Putamen (tissue), 1 donor: ENCODE measurements at places on chromosomes 4 and X.

GRCh38 chr4:174023641-174024040 is 259.8 kb downstream of the FBXO8 start:
- no peak for DNase-seq

DNA sequence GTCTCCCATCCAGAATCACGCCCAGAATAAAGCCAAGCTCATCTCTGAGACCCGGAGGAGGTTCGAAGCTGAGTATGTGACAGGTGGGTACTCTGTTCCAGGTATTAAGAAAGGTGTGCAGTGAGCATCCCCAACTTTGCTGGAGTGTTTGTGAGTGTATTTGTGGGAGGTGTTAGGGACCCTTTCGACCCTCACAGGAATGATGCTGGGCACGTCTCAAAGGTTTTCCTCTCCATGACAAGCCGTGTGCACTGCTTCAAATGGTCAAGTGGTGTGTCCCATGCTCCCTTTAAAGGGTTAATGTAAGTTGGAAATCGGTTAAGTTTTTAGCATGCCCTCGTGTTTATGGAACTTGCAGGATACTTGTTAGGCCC is 442 bp downstream of the MOSPD2 start:
- DNase-seq = no peak

DNA sequence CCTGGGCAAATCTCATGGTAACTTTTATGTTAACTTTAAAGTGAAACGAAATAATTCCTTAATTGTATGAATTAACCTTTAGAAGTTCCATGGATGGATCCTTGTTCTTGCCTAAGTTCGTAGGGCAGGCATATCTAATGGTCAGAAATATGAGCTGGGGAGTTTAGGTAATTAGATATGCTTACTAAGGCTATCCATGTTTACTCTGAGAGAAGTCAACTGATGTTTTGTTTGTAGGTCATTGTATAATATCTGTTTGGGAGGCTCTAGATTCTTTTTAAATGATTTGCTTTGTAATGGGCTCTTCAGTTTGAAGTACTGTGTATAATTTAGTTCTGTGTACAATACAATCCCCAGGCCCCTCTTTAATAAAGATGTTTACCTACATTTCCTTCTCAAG is 117.0 kb downstream of the DCK start:
- no peak for DNase-seq

DNA sequence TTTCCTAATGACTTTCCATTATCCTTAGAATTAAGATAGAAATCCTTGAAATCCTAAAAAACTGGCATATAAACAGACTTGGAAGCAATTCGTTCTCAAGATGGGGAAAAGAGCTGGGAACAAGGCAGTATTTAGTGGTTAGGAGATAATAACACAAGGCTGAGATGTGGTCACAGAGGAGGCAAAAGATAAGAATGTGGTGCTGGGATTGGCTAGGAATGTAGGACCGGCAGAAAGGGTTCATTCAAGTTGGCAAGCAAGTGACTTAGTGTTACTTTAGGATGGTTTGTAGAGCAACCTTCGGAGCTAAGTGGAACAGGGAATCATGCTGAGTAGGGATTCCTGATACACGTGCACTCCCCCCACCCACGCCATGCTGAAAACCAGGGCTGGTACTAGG is 121.9 kb upstream of the RPS6KA3 start:
- DNase-seq = no peak

GRCh38 chr4:46505131-46505530 is 115.2 kb upstream of the GABRA2 start:
- DNase-seq = no peak

- no peak for DNase-seq
Observed at GRCh38 chr4:174435974-174436373, 86.3 kb downstream of the HPGD start.

DNA sequence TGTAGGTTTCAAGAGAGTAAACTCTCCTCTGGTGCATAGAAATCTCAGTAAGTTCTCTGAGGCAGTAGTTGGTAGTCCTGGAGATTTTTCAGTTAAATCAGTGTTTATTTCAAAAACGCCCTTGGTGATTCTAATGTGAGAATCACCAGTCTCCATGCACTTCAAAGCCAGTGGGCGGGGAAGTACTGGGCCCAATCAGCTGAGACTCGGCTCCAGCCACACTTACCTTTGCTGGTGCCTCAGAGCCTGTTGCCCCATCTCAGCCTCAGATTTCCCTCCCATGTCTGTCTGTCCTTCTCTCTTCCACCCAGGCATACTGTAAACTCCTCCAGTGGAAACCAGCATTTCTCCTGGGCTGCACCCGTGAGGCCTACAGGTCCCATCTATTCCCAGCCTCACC is 7.4 kb upstream of the MGST2 start:
- no peak for DNase-seq

- no peak for DNase-seq
Observed at GRCh38 chr4:105634402-105635080, 73.9 kb downstream of the INTS12 start.

DNA sequence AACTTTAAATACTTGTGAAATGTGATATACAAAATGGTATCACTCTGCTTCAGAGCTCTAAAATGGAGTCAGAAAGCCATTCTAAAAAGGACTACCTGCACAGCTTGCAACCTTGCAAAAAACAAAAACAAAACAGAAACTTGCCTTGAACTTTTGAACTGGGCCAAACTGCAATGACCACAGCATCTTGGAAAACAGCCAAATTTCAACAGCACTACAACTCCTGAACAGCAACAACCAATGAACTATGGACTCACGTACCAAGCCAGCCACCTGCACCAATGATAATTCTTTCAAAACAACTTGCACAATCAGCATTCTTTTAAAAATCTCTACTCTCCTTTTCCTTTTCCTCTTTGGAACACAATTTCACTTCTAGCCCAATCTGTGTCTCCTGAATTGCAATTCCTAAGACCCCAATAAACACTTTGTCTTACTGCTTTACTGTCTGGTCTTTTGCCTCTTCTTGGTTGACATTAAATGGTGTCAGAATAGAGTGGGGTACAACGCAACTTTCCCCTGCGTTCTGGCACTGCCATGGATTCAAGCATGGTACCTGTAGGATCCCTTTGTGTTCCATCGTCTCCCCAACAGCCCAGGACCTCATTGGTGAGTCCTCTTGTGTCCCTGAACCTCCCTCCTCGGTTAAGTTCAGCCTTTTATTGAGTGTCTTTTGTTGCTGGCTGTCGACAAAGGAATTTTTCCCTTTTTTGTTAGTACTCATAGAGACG is 35.7 kb upstream of the FMR1 start:
- DNase-seq = no peak

- no peak for DNase-seq
Observed at GRCh38 chr4:130074096-130074495, 978.1 kb downstream of the C4orf33 start.

- no peak for DNase-seq
Observed at GRCh38 chrX:80751456-80751855, 58.2 kb downstream of the BRWD3 start.

- no peak for DNase-seq
Observed at GRCh38 chrX:111041018-111041462, 55.0 kb upstream of the PAK3 start.

GRCh38 chr4:56787380-56787779 is 34.1 kb downstream of the SPINK2 start:
- DNase-seq = no peak

DNA sequence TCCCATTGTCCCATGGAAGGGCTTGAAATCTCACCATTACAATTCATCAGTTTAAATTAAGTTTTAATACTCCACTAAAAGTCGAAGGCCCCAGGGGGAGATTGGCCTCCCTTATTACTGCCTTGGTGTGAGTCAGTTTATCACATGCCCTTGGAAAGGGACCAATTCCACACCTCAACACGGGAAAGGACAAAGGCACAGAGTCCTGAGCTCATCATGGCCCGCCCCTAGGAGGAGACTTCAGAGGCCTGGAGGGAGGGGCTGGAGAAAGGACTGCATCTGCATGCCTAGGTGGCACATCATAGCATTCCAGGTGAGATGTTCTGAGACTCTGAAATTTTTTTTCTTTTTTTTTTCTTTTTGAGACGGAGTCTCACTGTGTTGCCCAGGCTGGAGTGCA is 2.8 kb upstream of the SEL1L3 start:
- no peak for DNase-seq

DNA sequence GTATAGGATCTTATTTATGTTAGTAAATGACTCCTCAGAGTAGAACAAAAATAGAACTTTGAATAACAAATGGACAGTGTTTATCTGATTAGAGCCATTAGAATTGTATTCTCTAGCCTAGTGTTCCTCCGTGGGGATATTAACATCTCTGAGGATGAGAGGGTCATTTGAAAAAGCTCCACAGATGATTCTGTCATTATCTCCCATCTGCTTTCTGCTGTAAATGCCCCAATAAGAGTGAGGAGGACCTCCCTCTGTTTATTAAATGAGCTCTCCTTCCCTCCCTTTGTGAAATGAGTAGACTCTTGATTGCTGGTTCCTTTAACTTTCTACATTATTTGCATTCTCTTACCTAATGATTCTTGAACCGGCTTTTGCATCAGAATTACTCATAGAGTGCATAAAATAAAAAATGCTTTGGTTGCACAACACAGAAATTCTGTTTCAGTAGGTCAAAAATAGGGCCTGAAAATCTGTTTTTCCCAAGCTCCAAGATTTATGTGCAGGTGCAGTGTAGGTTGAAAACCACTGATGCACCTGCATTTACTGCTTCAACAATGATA is 18.0 kb downstream of the GC start:
- no peak for DNase-seq

- peak; percentile 9 for DNase-seq
Observed at GRCh38 chr4:186297013-186297645, 31.1 kb downstream of the F11 start.

DNA sequence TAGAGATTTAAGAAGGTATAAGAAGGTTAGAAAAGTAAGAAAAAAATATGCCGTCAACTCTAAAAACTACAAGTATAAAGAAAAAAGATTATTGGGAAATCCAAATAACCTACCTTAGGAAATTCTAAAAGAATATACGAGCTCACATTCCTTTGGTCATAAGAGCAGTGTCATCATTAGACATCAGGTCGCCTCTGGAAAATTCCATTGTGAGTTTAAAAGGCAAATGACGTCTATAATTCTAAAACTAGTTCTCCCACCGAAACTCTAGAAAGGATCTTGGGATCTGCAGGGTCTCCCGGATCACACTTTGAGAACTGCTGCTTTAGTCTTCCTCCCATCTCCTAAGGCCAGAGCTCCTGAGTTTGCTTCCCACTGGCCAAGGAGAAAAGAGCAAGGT is 518 bp upstream of the SAT1 start:
- DNase-seq = no peak

DNA sequence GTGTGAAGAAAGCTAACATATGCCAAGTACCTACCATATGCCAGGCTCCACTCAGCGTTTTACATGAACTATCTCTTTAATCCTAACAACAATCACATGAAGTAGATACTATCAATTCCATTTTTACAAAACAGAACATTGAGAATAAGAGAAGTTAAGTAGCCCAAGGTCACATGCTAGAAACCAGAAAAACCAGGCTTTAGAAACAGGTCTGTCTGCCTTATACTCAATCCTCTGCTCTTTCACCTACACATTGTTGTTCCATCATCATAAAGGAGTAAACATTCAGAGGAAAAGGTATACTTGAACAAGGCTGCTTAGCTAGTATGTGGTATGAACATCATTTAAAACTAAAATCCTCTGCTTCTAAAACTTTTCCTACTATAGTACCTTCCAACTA is 42.1 kb downstream of the WDFY3 start:
- DNase-seq = no peak

DNA sequence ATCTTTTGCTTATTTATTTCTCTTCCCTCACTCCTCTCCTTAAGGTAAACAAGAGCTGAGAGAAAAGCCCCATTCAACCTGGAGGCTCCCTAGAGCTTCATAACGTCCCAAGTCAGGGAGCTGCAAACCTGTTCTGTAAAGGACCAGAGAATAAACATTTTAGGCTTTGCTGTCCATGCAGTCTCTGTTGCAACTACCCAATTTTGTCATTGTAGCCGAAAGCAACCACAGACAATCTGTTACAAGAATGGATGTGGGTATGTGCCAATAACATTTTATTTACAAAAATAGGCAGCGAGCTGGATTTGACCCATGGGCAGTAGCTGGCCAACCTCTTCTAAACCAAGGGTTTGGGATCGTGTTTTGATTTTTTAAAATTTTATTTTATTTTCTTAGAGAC is 71.3 kb upstream of the TBL1X start:
- DNase-seq = no peak

GRCh38 chrX:141791856-141792255 is 46.3 kb upstream of the MAGEC3 start:
- no peak for DNase-seq

DNA sequence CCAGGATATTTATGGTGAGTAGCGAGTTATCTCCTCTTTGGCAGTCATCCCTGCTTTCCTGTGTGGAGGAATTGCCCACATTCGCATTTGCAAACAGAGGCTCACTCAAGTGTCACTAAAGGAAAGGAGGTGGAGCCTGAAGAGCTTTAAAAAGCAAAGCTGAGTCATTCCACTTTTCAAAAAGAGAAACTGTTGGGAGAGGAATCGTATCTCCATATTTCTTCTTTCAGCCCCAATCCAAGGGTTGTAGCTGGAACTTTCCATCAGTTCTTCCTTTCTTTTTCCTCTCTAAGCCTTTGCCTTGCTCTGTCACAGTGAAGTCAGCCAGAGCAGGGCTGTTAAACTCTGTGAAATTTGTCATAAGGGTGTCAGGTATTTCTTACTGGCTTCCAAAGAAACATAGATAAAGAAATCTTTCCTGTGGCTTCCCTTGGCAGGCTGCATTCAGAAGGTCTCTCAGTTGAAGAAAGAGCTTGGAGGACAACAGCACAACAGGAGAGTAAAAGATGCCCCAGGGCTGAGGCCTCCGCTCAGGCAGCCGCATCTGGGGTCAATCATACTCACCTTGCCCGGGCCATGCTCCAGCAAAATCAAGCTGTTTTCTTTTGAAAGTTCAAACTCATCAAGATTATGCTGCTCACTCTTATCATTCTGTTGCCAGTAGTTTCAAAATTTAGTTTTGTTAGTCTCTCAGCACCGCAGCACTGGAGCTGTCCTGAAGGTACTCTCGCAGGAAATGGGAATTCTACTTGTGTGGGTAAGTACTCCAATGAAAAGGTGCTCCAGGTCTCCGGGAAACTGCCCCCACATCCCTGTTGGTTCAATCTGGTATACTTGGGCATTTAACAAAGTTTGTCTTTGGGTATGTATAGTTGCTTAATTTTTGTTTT is at the start of gene EGF:
Gene EGF (plus strand): TSS at position 178 of the 890 bp plus-strand sequence. CDS start 453 bp downstream, at position 631.
- no peak for DNase-seq

- DNase-seq = no peak
Observed at GRCh38 chrX:41779030-41779564, 55.1 kb downstream of the GPR82 start.

DNA sequence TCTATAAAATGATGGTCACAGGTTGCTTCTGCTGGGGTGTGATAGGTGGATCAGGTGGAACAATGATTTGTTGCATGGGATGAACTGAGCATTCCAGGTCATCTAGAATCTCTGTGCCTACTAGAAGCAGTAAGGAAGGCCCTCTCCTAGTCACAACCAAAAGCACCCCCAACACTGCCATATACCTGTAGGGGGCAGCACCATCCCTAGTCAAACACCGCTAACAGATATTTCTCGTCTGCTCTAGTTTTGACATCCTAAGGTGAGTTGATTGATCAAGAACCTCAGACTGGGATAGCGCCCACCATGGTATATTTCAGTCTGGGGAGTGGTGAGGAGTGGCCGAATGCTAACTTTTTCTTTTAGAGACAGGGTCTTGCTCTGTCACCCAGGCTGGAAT is 160.2 kb downstream of the NHS start:
- DNase-seq = no peak

- DNase-seq = no peak
Observed at GRCh38 chr4:183586824-183587223, 72.2 kb downstream of the RWDD4 start.

- DNase-seq = peak; percentile 7
Observed at GRCh38 chr4:87353592-87353991, 30.9 kb upstream of the HSD17B13 start.
